Mucosa of gallbladder (tissue), 1 donor: ENCODE measurements at places on chromosomes 7 and 10. TPM values are rescaled to one million over a fixed set of nuclear protein-coding genes. Genes with fewer than 3 reads are reported as not detected.
A peak's percentile ranks its signal among the peaks of the same experiment; 100 is the strongest.

DNA sequence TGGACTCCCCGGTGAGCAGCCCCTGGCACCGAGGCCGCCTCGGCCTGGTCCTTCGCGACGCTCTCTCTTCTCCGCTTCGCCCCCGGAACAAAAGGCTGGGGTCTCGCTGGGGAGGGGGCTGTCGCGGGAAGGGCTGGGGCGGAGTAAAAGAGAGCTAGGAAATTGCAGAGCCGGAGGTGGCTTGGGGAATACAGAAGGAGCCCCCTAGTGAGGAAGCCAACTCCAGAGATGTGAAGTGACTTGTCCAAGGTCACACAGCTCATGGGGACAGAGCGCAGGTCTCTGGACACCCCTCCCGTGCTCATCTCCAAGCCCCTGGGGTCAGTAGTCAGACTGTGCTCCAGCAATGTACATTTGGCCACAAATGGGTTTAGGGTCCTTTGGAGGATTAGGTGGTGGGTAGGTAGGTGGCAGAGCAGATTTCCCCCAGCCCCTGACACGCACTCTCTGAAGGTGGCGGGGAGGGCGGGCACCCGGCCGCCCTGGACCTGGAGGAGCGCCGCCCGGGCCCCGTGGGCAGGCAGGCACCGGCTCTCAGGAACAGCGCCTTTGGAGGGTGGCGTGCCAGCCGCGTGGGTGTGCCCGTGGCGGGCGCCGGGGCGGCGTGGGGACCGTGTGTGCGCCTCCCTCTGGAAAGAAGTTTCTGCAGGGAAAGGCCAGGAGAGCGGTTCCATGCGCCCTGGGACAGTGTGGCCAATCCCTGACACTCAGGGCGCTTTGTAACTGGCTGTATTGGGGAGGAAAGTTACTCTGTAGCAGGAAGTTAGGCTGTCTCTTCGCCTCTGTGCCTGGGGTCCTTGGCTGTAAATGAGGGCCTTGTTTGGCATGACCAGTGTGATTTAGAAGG, 910 bp downstream of the WIPF3 start:
- peak; percentile 34 for DNase-seq

- no peak for DNase-seq
These were observed 1212.4 kb downstream of the SORCS1 start for GRCh38 chr10:105952153-105952552.

DNA sequence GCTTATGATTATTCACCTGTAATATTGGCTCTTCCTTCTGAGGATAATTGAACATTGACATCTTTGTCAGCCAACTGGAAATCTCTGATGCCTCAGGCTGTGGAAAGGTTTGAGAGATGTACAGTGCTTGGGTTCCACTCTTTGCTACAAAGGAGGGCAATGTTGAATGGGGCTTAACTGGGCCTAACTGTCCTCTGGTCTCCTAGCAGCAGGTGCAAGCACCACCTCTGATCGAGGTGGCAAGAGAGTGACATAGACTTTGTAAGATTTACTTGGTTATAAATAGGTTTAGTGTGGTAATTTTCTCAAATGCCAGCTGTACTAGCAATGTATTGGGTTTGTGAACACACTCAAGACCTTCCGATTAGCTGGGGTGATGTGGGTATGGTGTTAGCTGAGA, 21.1 kb downstream of the CYP2C8 start:
- DNase-seq, result no peak

- peak; percentile 45 for DNase-seq
These were observed 95.8 kb downstream of the HIP1 start for GRCh38 chr7:75642810-75643486.

GRCh38 chr7:80830584-80831285, 88.1 kb downstream of the SEMA3C start:
- DNase-seq, result no peak

DNA sequence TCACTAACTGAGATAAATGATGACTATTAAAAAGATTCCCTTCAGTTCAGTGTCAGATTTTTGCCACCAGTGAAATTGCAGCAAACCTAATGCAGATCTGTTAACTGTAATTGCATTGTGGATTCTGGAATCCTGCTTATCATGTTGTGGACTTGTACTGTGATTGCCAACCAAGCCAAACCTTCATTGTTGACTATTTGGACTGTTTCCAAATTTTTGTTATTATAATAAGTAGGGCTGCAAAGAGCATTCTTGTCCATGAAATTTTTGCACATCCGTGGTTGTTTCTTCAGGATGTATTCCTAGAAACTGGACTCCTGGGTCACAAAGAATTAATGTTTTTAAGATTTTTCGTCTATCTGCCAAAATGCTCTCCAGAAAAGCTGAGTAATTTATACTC, 281.6 kb upstream of the ZMIZ1 start:
- DNase-seq, result no peak

GRCh38 chr10:21100190-21100589, 203.1 kb upstream of the NEBL start:
- DNase-seq, result no peak

- no peak for DNase-seq
These were observed 181.7 kb upstream of the MALRD1 start for GRCh38 chr10:18866852-18867251.

DNA sequence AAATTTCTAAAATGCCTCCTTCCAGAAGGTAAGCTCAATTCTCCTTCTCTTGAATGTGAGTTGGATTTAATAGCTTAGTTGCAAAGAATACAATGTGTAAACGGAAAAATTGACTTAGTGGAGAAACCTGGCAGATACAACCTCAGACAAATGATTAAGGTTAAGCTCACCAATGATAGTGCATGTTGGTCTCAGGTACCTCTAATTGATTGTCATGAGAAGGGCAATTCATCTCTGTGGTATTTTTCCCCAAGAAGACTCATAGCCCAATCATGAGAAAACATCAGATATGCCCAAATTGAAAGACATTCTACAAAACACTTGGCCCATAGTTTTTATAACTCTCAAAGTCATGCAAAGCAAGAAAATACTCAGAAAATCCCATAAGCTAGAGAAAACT, 36.2 kb upstream of the TMEM106B start:
- DNase-seq, result no peak

DNA sequence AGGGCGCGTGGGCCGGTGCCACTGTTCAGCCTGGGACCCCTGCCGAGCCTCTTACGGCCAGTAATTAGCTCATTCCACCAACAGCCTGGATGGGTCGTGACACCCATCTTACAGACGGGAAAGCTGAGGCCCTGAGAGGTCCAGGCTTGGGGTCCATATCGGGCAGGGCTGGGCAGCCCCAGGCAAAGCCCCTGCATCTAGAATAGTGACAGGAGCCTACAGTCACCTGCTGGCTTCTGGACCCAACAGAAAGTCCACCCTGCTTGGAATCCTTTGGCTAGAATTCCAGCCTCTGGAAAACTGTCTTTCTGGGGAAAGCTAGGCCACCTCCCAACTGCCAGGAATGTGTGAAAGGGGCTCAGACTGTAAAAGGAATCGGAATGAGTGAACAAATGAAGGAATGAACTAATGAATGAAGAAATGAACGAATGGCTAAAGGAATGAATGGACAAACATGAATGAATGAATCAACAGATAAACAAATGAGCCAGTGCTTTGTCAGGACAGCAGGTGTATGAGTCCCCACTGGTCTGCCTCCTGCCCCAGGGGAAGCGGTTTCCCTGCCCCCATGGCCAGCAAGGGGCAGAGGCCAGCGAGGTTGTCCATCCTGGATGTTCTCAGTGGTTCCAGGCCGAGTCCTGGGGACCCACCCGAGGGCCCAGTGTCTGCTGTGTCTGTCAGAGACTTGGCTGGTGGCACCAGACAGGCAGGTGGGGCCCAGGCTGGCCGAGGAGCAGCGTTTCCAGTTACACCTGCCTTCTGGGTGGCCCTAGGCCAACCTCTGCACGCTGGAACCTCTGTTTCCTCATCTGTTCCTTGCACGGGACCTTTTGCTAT, 24.1 kb upstream of the PDGFA start:
- DNase-seq, result no peak

DNA sequence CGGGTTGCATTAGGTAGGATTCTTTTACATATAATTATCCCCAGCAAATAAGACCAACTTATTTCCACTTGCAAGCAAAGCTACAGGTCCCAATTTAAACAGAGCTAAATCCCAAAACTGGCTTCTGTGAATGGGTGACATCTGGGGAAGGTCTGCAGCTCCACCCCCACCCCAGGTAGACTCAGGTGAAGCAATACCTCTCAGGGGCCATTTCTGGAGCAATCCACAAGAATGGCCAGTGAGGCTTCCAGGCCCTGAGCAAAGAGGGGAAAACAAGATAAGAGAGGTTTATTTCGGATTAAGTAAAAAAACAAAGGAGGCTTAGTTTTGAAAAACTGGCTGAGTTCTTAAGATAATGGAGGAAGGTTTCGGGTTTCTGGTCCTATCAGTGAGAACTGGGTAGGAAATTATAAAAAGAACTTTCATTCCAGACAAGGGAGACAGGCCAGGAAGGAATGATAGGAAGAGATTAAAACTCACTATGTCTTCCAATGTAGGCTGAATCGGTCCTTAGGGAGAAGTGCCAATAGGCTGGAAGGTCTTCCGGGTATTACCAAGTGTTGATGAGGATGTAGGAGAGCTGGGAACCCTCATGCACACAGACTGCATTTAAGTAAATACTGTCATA, 25.4 kb downstream of the SH3PXD2A start:
- no peak for DNase-seq

DNA sequence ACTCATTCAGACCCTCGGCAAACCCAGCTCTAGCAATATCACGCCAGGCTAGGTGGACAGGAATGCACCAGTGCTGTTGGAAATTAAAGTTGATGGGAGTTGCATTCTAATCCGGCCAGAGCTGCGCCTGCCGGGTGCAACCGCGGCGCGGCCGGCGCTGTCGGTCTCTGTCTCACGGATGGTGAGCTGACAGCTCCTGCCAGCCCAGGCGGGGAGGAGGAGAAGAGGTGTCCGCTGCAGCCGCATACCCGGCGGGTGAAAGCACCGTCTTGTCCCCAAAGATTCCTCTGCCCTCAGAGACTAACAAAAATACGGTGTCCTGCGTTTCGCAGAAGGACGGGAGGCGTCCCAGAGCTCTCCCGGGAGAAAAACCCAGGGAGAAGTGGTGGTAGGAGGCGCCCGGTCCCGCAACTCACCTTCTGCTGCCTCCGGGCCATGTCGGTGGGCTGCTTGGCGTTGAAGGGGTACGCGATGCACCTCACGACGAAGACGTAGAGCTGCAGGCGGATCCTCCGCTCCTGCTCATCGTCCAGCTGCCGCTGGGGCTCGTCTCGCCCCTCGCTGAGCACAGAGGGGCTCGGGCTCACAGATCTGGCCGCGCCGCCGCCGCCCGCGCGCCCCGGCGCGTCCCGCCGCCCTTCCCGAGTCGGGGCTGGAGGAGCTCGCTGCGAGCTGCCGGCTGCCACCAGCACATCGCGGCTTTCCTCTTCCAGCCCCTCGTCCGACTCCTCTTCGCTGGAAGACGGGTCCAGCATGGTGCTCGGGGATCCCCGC, 490 bp downstream of the CADPS2 start:
- peak; percentile 28 for DNase-seq

- DNase-seq, result no peak
These were observed 73.9 kb upstream of the PDGFA start for GRCh38 chr7:593324-594115.

GRCh38 chr7:132317701-132318351, 258.4 kb downstream of the PLXNA4 start:
- no peak for DNase-seq

DNA sequence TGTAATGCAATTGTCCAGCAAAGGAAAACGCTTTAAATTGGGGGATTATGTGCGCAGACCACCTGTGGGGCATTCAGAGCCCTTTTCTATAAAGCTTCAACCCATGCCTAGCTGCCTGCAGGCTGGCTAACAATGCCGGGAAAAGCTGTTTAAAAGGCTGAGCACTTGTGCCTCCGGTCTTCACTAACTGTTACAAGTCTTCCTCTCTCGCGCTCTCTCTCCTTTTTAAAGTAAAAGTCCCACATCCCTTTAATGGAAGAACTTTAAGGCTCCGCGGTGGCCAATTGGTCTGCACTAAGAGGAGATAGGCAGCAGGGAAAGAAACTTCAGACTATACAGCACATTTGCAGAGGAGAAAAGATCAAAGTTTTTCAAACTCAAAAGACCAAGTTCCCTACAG, 4.6 kb downstream of the FZD8 start:
- DNase-seq, result no peak

DNA sequence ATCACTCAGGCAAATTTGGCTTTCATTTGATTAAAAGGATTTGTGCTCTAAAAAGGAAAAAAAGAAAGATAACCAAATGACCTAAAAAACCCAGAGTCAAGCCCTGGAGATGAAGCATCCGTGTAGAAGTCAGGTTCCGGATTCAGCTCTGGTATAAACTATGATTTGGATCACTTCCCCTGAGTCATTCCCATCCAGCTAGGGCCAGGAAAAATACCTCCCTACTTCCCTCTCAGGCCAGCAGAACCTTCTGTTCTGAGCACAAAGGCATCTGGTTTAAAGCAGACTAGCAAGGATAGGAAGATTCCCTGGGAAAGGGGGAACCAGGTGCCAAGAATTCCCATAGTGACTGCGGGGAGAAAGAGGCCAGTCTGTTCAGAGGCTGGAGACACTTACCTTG, 25.7 kb upstream of the NDST2 start:
- no peak for DNase-seq

GRCh38 chr7:127666602-127667001, 14.6 kb downstream of the SND1 start:
- DNase-seq, result no peak

POP7 gene
- total RNA-seq, result 25.9 TPM

CPXM2 gene
- total RNA-seq, result 7.6 TPM

AMZ1 gene
- 0.35 TPM for total RNA-seq

LAMB1 gene
- total RNA-seq, result 89.4 TPM

SLC13A1 gene
- total RNA-seq, result 132 TPM

SFRP4 gene
- total RNA-seq, result 0.43 TPM

SUN3 gene
- total RNA-seq, result not detected

IL6 gene
- 0.52 TPM for total RNA-seq

PAX4 gene
- total RNA-seq, result not detected

MSMB gene
- 15.8 TPM for total RNA-seq
